ENCODE measurements at places on chromosomes 11 and 22. TPM values are rescaled to one million over a fixed set of nuclear protein-coding genes. Genes with fewer than 3 reads are reported as not detected.

DNA sequence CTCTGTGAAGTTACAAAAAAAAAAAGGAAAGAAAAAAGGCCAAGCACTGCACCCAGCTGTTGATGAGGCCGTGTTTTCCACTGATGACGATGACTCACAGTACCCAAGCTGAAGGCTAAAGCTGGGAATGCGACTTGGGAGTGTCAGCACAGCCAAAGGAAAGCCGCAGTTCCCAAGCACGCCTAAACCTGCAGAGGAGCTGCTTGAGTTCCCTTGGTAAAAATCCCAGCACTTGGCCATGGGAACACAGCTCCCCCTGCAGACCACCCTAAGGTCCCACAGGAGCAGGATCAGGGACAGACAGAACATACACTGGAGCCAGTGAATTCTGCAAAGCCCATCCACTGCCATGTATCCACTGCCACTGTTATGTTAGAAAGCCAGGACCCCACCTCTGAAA lies 39.9 kb downstream of the SERGEF start:
- no peak for DNase-seq
- H3K4me3 ChIP-seq: no peak overlapping the region
- no peaks in the 10 kb centered on the region for H3K27me3 ChIP-seq
- H3K27ac ChIP-seq: no peak overlapping the region

DNA sequence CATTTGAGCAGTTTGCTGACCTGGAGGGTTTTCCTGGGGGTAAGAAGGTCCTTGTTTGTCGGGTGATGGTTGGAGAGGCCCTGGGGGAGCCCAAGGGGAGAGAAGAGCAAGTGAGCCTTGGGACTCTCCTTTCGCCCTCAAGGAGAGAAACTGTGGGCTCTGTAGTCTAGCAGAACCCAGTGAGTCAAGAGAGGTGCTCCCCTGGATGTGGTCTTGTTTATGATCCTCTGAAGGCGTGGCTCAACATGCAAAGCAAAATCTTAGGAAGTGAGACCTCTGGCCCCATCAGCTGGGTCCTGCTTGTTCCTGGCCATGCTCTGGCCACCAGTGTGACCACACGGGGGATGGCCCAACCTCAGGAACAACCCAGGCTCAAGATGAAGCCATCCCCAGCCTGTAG lies 66.5 kb upstream of the ALX4 start:
- no peak overlapping the region for H3K4me3 ChIP-seq
- no peak overlapping the region for H3K27ac ChIP-seq
- H3K4me1 ChIP-seq: no peaks in the 10 kb centered on the region
- no peak for DNase-seq
- no peaks in the 10 kb centered on the region for H3K27me3 ChIP-seq

DNA sequence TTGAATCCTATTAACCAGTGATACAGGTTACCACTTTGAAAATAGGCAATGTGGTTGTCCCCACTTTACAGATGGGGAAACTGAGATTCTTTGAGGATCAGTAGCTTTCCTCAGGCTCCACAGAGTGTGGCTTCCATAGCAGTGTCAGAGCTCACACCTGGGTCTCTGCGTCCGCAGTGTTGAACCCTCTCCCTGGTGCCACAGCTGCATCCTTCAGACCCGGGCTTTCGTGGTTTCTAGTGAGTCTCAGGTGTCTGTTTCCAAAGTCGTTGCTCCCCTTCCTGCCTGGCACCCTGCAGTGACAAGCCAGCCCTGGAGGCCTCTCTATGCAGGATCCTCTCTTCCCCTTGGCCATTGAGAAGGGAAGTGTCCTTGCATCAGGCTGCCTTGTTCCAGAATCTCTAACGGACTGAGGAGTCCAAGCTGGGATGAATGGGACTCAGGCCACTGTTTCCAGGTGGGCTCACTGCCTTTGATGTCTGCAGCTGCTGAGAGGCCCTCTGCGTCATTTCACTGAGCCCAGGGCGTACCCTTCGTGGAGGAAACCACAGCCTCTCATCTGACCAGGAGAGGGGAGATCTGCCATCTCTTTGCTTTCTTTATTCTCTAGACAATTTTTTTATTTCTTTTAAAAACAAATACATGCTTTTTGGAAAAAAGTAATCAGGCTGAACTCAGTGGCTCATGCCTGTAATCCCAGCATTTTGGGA lies 48.4 kb upstream of the MICAL2 start:
- no peak overlapping the region for H3K27ac ChIP-seq
- no peaks in the 10 kb centered on the region for H3K27me3 ChIP-seq
- no peaks in the 10 kb centered on the region for H3K36me3 ChIP-seq
- DNase-seq: no peak
- H3K4me3 ChIP-seq: no peak overlapping the region
- H3K4me1 ChIP-seq: peaks cover 13% of the 10 kb centered on the region

DNA sequence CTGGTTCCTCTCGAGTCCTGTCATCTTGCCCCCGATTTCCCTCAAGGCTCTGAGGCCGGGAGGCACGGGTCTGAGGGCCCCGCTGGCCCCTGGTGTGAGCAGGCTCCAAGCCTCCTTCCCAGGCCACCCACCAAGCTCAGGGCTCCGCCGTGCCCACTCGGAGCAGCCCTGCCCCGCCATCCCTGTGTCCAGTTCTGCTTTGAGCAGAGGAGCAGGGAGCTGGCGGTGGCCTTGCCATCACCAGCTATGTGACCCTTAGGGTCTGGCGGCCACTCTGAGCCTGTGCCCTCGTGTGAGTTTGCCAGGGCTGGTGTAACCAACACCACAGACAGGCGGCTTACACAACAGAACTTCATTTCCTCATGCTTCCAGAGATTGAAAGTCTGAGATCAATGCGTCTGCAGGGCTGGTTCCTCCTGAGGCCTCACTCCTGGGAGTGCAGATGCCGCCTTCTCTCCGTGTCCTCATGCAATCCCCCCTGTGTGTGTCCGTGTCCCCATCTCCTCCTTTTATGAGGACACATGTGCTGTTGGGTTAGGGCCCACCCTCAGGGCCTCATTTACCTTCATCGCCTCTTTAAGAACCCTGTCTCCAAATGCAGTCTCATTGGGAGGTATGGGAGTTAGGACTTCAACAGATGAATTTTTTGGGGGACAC lies 36.5 kb upstream of the CELSR1 start:
- peaks cover 2% of the 10 kb centered on the region for H3K36me3 ChIP-seq
- no peak for DNase-seq
- H3K4me1 ChIP-seq: peaks cover 23% of the 10 kb centered on the region
- no peak overlapping the region for H3K4me3 ChIP-seq
- H3K27ac ChIP-seq: no peak overlapping the region

- no peak overlapping the region for H3K4me3 ChIP-seq
- H3K27ac ChIP-seq: no peak overlapping the region
- no peaks in the 10 kb centered on the region for H3K27me3 ChIP-seq
Observed at GRCh38 chr11:3962406-3962840, 107.0 kb downstream of the STIM1 start.

The SLC37A2 gene
- total RNA-seq: 0.07 TPM

DNA sequence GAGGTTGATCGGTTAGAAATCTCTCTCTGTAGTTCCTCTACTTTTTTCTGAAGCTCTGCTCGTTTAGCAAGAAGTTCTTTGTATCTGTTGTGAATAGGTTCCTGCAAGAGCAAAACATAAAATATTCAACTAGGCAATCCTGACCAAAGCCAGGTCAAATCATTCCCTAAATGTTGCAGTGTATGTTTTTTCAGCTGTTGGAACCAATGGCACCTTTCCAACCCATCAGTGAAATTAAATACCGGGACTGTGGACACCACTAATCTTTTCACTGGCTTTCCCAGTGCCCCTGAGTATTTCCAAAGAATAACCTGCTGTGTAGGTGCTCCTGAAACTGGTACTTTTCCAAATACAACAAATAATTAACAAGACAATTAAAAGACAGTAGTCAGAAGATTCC lies 45.1 kb downstream of the CEP57 start:
- no peaks in the 10 kb centered on the region for H3K4me1 ChIP-seq
- H3K27me3 ChIP-seq: no peaks in the 10 kb centered on the region
- H3K27ac ChIP-seq: no peak overlapping the region
- peaks cover 54% of the 10 kb centered on the region for H3K36me3 ChIP-seq
- no peak for DNase-seq

DNA sequence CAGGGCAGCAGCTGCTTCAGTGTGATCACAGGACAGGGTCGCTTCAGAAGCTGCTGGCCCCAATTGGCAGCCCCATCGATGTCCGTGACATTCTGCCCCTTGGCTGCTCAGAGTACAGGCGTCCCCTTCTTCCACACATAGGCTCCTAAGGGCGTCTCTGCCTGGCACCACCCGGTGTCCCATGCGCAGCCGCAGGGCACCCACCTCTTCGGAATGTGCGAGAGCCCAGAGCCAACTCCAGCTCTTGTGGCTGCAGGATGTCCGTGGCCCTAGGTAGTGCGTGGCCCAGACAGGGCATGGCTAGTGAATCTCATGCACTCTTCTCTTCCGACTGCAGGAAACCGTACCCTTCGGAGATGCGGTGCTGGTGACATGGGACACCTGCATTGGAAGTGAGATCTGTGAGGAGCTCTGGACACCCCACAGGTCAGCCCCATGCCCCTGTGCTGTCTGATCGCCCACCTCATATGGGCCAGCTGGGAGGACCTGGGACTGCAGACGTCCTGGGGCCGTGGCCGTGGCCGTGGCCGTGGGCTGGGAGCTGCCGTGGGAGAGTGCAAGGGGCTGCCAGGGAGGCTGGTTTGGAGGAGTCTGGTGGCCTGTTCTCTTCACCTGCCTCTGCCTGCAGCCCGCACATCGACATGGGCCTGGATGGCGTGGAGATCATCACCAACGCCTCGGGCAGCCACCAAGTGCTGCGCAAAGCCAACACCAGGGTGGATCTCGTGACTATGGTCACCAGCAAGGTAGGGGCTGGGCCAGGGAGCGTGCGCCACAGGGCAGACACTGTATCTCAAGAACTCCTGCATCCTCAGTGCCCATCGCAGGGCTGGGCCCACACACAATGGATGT lies 20.2 kb downstream of the NADSYN1 start:
- no peaks in the 10 kb centered on the region for H3K4me1 ChIP-seq
- H3K27ac ChIP-seq: no peak overlapping the region
- no peak overlapping the region for H3K4me3 ChIP-seq
- no peak for DNase-seq
- no peaks in the 10 kb centered on the region for H3K27me3 ChIP-seq

DNA sequence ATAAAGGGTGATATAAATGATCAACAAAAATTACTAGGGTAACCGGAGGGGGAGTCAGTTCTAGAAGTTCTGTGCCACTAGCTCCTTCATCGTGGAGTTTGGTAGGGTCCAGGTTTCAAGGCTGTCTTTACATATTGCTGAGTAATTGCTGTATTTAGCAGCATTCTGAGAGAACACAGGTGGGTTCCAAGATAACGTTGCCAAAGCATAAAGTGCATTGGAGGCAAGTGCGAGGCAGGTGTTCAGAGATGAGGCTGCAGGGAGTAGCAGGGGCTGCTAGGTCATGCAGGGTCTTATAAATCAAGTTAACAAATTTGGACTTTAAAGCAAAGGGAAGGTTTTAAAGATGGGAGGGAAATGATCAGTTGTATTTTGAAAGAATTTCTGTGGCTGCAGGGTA lies 17.8 kb downstream of the SGSM3 start:
- no peak for DNase-seq
- H3K4me1 ChIP-seq: peaks cover 41% of the 10 kb centered on the region
- peaks cover 16% of the 10 kb centered on the region for H3K36me3 ChIP-seq

DNA sequence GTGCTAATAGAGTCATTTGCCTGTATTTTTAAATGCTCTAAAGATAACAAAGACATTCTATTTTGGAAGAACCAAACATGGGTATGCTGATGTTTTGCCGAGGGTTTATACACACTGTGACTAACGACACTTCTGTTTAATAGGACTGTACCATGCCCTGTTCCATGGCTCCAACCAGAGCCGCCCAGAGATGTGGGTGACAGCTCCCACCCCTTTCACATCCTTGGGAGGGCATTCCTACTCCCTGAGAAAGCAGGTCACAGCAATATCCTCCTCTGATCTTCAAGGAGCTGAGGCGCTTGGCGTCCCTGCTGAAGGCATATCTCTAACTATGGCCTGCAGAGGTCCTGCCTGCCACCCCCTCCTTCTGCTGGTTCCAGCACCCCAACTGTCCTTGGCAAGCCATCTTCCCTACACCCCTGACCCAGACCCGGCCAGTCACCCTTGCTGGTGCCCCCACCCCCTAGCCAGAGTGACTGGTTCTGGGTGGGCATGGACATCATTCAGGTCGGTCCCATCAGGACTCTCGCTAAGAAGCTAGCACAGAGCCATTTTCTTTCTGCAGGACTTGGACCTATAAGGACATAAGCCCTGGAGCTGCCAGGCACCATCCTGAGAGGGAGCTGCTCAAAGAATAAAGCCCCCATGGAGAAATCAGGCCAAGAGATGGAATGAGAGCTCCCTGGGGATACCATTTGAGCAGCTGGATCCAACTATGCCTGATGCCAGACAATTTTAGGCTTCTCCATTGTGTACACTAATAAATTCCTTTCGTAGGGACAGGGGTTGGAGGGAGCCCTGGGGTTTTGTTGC lies 381.3 kb downstream of the CTTN start:
- H3K36me3 ChIP-seq: no peaks in the 10 kb centered on the region
- H3K27me3 ChIP-seq: no peaks in the 10 kb centered on the region

The IGSF22 gene
- not detected for total RNA-seq

GRCh38 chr22:20867179-20868024 lies 8.6 kb downstream of the SNAP29 start:
- peaks cover 11% of the 10 kb centered on the region for H3K36me3 ChIP-seq
- peaks cover 20% of the 10 kb centered on the region for H3K4me1 ChIP-seq
- DNase-seq: peak; percentile 65

GRCh38 chr11:90120191-90120590 lies 14.3 kb upstream of the NAALAD2 start:
- H3K27me3 ChIP-seq: no peaks in the 10 kb centered on the region
- no peaks in the 10 kb centered on the region for H3K4me1 ChIP-seq
- H3K36me3 ChIP-seq: no peaks in the 10 kb centered on the region
- H3K4me3 ChIP-seq: no peak overlapping the region
- H3K27ac ChIP-seq: no peak overlapping the region

The MUC2 gene
- total RNA-seq: not detected

- peak overlapping the region; percentile 93 for H3K27ac ChIP-seq
- peaks cover 35% of the 10 kb centered on the region for H3K4me1 ChIP-seq
- DNase-seq: peak; percentile 66
- H3K27me3 ChIP-seq: no peaks in the 10 kb centered on the region
Observed at GRCh38 chr22:46613606-46614021, 6.6 kb upstream of the GRAMD4 start.

GRCh38 chr11:134939905-134940304 lies 527.9 kb upstream of the B3GAT1 start:
- H3K27me3 ChIP-seq: no peaks in the 10 kb centered on the region
- no peaks in the 10 kb centered on the region for H3K36me3 ChIP-seq
- H3K4me1 ChIP-seq: no peaks in the 10 kb centered on the region
- no peak overlapping the region for H3K4me3 ChIP-seq
